HL-60 (cell line): ENCODE measurements at places on chromosomes 7 and 10.

DNA sequence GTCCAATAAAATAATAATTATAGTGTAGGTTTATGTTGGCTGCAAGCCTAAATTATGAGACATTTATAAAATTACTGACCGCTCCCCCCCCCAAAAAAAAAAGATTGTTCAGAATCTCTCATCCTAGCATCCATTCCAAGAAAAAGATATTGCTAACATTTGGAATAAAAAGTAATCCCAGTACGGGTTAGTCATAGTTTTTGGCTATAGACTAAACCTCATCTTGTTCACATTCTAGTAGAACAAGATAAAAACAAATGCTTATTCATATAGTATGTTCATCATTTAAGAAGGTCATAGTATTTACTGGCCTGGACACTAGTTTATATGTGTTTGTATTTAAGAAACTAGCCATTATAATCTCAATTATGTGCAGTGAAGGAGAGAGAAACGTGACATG is 44.0 kb downstream of the ADK start:
- no peak for DNase-seq

- no peak for DNase-seq
Measured at GRCh38 chr10:117546020-117546580, 3.6 kb downstream of the EMX2 start.

- no peak for DNase-seq
Measured at GRCh38 chr10:71213761-71214440, 1.5 kb downstream of the UNC5B start.

DNA sequence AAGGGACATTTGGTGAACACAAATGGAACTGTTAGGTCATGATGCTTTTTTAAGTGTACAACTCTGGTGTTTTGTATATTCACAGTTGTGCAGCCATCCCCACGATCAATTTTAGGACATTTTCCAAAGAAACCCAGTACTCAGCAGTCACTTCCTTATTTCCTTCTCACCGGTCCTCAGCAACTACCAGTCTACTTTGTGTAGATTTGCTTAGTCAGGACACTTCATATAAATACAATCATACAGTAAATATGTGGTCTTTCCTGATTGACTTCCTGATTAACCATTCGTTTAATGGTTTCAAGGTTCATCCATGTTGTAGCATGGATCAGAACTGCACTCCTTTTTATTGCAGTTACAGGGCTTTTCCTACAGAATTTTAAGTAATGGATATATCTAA is 14.4 kb downstream of the SGPL1 start:
- DNase-seq: no peak

- no peak for DNase-seq
Measured at GRCh38 chr10:79230328-79230830, 116.9 kb upstream of the PPIF start.

DNA sequence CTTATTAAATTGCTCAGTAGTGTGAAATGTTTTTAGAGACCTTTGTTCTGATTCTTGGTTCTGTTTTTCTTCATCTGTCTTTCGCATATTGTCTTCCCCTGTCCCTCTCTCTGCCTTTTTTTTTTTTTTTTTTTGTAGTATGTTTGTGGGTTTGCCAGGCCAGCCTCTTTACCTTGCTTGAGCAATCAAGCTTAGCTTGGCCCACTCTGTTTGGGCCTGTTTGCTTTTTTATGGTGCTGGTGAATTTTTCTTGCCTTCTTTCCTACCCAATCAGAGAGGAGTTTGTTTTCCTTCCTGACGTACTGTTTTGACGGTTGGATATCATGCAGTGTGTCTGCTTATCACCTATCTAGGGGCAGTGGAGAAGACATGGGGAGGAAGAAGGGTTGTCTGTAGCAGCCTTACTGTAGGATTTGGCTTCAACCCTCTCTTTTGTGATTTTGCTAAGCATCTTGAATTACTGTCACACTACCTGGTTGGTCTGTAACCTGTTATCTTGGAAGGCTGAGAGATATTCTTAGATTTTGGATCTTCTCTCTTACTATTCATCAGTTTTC is 64.0 kb downstream of the BBS9 start:
- no peak for DNase-seq

GRCh38 chr7:103150192-103150591 is 1.3 kb upstream of the NAPEPLD start:
- no peak for DNase-seq

DNA sequence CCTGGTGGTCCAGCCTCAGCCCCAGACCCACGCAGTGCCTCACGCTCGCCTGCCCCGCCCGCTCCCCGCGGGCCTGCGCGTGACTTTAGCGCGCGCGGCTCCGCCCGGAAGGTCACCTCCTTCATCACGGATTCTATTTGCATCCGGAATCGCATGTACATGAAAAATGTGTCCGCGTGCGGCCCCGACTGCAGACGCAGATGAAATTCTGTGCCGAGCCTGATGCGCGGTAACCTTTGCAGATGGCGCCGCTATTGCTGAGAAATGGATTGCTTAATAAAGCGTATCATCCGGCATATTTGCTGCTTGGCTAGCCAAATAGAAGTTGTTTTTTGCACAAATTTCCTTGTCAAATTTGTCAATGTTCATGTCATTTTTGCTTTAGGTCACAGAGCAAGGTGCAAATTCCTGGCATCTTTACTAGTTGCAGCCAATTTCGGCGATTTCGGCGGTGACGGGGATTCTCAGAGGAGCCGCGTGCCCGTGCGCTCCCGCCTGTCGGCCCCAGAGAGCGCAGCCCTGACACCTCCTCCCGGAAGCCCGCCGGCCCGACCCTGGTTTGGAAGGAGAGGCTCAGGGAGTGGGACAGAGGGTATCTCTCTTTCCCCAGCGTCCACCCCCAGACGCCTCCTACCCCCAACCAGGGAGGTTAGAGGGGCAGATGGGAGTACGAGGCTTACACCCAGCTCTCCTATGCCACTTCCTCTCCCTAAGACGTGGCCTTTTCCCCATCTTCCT is 85.9 kb upstream of the PAX2 start:
- no peak for DNase-seq

DNA sequence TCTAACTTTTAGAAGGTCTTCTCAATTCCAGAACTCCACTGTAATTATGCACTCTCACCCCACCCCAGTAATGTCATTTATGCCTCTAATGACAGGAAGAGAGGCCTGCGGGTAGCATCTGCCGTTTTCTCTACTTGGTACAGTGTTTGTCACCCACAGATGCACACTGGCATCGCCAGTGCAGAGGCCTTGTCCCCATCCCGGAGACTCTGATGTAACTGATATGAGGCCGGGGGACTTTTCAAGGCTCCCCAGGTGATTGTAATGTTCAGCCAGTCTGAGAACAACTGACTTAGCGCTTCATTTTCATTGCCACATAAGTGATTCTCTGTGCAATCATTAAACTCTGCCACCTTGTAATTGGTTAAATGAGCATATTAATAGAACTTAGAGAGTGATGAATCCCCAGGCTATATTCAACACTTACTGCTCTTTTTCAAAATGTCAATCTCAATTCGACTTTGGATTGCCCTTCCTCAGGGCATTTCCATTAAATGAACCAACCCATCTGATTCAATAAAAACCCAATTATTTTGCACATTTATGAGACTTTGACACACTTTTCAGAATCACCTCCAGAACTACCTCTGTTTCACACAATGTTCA is 113.2 kb downstream of the HERPUD2 start:
- no peak for DNase-seq

GRCh38 chr7:158650821-158651225 is 53.8 kb downstream of the NCAPG2 start:
- no peak for DNase-seq

- DNase-seq: no peak
Measured at GRCh38 chr7:74101061-74101681, 17.6 kb downstream of the LIMK1 start.

DNA sequence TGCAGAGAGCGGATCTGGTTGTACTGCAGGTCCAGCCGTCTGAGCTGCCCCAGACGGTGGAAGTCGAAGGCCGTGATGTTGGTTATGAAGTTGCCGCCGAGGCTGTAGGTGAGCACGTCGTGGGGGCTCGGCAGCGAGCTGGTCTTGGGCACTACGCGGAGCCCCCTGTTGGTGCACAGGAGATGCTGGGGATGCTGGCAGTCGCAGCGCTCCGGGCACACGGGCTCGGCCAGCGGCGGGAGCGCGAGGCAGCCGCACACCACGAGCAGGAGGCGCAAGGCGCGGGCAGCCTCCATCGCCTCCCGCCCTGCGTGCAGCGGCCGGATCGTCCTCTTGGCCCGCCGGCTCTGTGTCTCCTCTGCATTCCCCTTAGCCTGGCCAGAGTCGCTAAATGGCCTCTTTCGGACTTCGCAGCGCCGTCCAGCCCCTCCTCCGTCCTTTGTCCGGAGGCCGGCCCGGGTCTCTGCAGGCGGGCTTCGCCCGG is 337 bp downstream of the TRIL start:
- DNase-seq: no peak

DNA sequence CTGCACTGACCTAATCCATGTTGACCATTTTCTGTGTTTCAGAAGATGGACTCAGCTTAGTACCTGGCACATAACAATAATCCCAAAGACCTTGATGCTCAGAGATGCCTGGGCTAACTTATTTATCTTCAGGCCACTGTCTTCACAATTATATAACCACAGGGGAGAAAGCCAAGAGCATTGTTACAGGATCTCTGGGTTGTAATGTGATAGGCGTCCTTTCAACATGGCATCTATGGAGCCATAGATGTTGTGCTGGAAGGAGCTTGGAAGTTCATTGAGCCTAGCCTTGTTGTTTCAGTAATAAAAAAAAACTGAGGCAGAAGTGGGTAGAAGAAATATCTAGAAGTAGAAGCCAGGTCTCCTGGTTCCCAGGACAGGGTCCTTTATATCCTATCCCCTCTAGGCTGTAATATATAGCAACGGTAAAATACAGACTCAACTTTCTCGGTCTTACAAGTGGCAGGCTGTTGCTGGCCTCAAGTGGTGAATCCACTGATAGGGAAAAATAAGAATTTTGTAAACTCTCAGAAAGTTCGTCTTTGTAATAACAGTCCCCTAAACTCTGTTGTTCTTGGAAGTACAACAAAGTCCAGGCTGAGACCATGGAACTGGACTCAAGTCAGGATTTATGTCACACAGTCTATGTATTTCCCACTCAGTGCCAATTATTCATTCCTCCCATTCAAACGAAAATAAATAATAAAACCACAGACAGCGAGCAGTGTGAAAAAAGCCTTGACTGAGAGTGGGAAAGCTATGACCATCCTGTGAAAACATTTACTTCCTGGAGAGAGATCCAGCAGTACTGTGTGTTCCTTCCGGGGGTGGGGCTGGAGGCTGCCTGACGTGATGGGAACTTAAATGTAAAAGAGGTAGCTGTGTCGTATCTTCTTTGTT is 277.6 kb downstream of the REEP3 start:
- DNase-seq: no peak

- DNase-seq: no peak
Measured at GRCh38 chr10:87503886-87504285, 807 bp upstream of the MINPP1 start.

GRCh38 chr7:27095050-27095896 is 527 bp downstream of the HOXA1 start:
- DNase-seq: peak; percentile 20

GRCh38 chr7:16726189-16726588 is 27.4 kb upstream of the TSPAN13 start:
- no peak for DNase-seq

DNA sequence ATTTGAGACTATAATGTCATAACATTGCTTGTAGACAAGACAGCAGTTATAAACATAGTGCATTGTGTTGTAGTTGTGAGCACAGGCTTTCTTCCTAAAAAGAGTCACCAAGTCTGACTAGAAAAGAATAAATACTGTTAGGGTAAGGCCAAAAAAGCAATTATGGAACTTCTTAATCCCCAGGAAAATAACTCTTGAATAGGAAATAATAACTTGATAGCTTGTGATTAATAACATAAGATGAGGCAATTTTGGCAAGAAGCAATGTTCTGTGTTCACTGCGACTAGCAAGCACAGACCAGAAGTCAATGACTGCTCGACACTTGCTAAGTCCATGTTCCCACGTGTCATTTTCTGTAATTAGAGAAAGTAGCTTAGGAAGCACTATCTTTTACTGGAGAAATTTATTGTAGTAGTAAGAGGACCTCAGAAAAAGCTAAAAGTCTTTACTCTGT is 97.1 kb downstream of the AGMO start:
- DNase-seq: no peak

- DNase-seq: no peak
Measured at GRCh38 chr10:43980715-43981114, 332.0 kb upstream of the ZNF32 start.

DNA sequence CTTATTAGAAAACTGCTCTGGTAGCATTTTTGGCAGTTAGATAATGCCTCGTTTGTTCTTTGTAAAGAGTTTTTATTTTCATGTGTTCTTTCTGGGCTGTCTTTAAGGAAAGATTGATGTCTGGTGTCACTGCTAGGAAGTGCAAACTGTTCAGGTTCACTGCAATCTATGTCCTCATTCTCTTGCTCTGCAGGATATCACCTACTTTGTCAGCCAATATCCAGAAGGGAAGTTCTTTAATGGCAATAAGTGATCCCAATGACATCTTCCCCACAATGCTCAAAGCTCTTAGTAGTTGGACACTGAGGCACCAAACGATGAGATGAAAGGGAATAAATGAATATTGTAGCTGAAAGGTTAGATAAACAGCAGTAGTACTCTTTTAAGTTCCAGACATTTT is 115.1 kb downstream of the AGMO start:
- DNase-seq: no peak

DNA sequence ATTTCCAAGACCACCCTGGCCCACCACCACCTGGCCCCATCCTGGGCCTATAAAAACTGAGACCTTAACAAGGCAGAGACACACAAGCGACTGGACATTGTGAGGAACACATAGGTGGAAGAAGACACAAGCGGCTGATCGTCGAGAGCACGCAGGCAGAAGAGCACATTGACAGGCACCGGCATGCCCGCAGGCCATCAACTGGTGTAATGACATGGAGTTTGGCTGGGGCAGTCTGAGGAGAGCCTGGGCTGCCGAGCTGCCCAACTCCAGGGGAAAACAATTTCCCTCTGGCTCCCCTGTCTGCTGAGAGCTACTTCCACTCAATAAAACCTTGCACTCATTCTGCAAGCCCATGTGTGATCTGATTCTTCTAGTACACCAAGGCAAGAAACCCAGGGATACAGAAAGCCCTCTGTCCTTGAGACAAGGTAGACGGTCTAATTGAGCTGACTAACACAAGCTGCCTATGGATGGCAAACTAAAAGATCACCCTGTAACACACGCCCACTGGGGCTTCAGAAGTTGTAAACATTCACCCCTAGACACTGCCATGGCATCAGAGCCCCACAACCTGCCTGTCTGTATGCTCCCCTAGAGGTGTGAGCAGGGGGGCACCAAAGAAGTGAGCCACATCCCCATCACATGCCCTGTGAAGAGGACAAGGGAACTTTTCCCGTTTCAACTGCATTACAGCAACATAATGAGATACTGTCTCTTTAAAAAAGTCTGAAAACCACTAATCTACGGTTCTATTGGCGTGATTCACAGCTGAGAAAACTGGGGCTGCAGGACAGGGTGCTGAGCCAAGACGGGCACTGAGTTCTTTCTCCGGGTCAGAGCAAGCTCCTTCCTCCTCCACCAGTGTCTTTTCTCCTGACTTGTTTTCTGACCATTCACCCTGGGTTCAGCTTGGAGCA is 18.5 kb upstream of the TNS3 start:
- no peak for DNase-seq

DNA sequence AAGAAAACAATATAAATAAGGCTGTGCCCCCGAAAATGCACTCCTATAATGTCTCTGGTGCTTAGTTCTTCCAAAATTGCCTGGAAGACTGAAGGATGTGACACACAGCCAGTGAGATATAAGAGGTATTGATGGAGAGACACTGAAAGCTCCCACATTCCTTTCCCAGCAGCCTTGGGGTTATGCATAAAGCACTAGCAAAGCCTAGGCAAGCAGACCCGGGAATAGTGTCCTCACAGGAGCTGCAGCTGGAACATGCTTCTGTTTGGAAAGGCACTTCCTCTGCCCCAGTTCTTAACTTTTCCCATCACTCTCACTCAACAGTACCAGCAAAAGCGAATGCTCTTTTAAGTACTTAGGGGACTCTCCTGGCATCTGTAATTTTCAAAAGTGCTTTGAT is 178.0 kb downstream of the AMPH start:
- no peak for DNase-seq
